ENCODE measurements at places on chromosomes 6 and 20.
A peak's percentile ranks its signal among the peaks of the same experiment; 100 is the strongest.

- no peak for DNase-seq
Measured at GRCh38 chr6:137560184-137560563, 66.0 kb upstream of the OLIG3 start.

DNA sequence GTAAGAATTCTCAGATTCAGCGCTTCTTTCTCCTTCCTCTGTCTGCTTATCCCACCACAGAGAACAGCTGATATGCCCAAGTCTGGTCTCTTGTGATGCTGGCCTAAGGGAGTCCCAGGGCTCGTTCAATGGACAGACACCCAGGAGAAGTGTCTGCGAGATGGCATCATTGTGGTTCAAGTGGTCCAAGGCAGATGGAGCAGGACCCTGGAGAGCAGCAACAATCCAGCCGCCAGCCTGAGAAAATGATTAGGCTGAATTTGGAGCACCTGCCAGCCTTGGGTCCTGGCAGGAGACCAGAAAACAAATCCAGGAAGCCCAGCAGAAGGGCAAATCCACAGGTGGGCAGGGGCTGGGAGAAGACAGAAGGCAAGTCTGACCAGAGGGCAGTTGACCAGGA, 145.8 kb downstream of the PTPRT start:
- DNase-seq = no peak

- DNase-seq = no peak
Measured at GRCh38 chr6:143195349-143195845, 134.7 kb downstream of the AIG1 start.

DNA sequence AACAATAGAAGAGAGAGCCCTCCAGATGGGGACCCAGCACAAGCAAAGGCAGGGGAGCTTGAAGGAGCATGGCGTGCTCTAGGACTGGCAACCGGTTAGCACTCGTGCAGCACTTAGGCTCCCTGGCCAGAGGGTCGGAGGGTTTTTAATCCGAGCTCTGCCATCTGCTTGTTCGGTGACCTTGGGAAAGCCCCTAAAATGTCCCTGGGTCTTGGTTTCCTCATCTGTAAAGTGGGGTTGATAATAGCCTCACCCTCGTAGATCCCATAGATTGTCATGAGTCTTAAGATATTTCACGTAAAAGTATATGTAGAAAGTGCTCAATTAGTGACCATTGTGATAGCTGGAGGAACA, 16.6 kb upstream of the HCK start:
- no peak for DNase-seq

DNA sequence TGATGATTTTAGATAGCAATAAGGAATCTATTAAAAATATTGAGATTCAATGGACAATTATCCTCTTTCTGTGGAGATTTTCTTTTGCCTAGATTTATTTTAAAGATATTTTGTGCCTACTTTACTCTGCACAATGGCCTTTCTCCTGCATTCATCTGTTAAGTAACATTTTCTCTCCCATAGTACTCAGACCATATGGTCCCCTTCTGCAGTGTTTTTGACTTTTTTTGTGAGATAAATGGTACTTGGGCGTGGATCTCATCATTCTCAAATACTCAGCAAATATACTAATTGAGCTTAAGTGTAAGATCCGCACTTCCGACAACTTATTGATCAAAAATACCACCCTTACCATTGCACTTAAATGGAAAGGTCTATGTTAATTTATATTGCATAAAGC, 55.8 kb downstream of the PHACTR1 start:
- DNase-seq = no peak

DNA sequence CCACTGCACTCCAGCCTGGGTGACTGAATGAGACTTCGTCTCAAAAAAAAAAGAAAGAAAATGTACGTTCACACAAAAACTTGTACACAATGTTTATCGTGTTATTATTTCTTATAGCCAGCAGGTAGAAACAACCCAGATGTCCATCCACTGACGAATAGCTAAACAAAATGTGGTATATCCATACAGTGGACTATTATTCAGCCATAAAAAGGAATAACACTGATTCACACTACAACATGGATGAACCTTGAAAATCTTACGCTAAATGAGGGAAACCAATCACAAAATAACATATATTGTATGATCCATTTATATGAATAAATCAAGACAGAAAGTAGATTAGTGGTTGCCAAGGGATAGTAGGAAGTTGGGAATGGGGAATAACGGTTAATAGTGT, 75.1 kb upstream of the EPB41L1 start:
- no peak for DNase-seq

GRCh38 chr20:25077610-25078169, 4.3 kb downstream of the VSX1 start:
- no peak for DNase-seq

GRCh38 chr6:91075244-91075976, 488.5 kb upstream of the MAP3K7 start:
- no peak for DNase-seq

- peak; percentile 70 for DNase-seq
Measured at GRCh38 chr6:139290787-139291311, 949 bp downstream of the TXLNB start.

DNA sequence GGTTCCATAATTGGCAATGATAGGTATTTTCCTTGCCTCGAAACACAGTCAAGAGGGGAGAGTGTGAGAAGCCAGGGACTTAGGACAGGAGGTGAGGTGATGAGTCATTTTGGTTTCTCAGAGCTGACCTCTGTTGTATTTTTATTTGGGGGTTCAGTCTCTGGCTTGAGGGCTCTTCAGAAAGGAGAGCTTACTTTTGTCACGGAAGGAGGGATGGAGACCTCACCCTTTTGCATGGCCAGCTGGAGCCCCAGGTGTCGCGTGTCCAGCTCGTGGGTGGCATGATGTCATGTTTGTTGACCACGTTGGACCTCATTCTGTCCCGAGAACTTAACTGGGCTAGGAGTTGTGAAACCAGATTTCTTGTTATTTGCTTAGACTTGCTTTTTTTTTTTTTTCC, 293.9 kb downstream of the QKI start:
- DNase-seq = peak; percentile 53

DNA sequence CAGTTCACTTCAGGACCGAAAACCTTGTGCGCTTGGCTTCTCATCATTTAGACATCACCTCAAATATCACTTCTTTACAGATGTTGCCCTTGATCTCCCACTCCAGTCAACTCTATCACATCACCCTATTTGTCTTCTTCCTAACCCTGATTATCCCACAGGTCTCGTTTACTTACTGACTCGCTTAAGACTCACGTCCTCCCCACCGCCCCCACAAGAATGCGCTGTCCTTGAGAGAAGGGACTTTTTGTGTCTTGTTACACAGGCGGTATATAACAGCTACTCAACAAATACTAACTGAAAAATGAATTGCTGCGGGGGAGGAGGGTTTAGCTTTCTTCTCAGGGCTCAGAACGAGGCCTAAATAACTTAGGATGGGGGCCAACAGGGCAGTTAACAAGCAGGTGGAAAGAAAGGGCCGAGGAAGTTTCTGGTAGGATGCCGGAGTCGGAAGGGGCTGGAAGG, 527 bp downstream of the TOMM34 start:
- DNase-seq = peak; percentile 59

DNA sequence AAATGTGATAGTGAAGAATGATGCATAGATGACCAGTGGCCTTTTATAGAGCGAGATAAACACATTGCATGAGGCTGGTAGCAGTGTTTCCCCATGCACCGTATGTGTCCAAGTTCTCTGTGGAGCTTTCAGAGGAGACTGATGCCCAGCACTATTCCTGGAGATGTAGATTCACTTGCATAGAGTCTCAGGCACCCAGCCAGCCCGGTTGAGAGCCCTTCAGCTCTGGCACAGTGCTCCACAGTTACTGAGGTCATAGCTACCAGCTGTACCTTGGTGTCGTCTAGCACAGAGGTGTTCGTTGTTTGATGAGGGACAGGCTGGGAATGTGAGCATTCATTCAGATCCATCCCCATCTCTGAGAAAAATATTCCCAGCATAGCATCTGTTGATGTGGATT, 328.9 kb downstream of the FARS2 start:
- DNase-seq = no peak

- no peak for DNase-seq
Measured at GRCh38 chr6:160254467-160255312, 3.9 kb downstream of the SLC22A2 start.

- no peak for DNase-seq
Measured at GRCh38 chr20:63627751-63628245, 897 bp upstream of the GMEB2 start.

DNA sequence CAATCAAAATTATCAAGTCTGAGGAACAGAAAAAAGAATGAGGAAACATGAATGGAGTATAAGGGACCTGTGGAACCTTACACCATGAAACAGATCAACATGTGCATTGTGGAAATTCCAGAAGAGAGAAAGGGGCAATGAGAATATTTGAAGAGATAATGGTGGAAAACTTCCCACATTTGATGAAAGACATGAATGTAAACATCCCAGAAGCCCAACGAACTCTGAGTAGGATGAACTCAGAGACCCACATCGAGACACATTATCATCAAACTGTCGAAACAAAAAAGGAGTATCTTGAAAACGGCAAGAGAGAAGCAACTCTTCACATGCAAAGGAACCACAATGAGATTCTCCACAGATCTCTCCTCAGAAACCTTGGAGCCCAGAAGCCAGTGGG, 371.1 kb downstream of the CDKAL1 start:
- no peak for DNase-seq

DNA sequence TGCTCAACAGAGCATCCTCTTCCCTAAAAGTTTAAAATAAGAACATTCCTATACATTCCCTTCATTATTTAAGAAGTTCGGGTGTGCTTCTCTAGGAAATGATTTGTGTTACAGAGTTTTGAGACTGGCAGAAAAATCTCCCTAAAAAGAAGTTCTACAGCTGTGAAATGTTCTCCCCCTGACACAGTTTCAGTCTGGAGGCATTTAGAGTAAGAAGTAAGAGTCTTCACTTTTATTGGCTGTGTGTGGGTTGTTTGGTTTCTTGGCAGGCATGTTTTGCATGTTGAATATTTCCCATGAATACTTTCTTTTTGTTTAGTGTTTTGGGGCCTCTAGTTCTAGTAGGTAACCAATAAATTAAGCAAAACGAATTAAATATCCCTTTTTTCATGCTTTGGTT, 195.9 kb downstream of the TENT5A start:
- DNase-seq = no peak

DNA sequence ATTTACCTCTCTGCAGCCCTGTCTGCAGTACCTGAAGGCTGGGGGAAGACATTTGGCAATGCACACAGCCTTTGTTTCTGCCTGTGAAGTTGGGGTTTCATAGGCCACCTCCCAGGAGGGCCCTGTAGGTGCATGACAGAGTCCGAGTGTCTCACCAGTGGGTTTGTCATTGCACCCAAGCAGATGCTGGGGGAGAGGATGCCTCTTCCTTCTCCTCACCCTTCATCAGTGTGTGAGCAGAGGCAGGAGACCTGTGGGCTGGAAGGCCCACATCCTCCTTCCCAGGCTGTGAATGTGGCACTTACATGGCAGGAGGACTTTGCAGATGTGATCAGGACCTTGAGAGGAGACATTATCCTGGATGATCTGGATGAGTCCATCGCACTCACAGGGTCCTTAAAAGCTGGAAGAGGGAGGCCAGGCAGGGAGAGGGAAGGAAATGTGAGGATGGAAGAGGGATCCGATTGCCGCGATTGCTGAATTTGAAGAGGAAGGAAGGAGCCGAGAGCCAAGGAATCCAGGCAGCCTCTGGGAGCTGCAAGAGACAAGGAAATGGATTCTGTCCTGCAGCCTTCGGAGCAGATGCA, 30.4 kb downstream of the SYNJ2 start:
- no peak for DNase-seq

- DNase-seq = no peak
Measured at GRCh38 chr6:34938268-34938667, 49.2 kb downstream of the ANKS1A start.

- DNase-seq = no peak
Measured at GRCh38 chr20:43040427-43040826, 149.3 kb downstream of the PTPRT start.

GRCh38 chr20:38001981-38002380, 31.3 kb downstream of the TTI1 start:
- DNase-seq = no peak

- no peak for DNase-seq
Measured at GRCh38 chr20:2402271-2402980, 21.7 kb downstream of the TGM6 start.

DNA sequence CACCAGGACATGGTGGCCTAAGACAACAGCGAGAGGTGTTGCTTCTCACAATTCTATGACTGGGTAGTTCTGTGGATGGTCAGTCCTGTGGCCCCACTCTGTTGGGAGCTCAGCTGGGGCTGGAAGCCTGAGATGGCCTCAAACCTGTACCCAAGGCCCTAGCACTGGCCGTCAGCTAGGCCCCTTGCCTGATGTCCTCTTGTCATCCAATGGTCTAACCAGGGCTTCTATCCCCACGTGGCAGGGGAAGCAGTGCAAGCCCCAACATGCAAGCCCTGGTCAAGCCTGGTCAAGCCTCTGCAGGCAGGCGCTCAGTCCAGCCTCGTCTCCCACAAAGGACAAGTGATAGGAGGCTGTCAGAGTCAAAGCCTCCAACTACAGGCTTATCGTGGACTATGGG, 196.5 kb upstream of the CST7 start:
- DNase-seq = no peak

- DNase-seq = no peak
Measured at GRCh38 chr6:156533872-156534524, 243.2 kb upstream of the ARID1B start.

DNA sequence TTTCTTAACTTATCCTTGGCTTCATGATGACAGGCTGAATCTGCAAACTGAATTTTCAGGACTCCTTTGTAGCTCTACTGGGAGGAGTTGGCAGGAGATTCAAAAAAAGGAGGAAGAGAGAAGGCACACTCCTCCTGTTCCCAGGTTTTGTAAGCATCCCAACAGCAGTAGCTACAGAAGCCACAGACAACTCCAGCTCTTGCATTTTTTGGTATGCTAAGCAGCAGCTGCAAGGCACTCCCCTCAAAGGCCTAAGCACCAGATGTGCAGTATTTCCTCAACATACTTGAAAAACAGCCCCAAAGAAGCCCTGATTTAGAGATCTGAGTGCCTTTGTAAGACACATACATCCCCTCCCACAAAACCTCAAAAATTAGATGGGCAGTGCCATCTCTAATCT, 328.6 kb upstream of the SYNCRIP start:
- DNase-seq = no peak

DNA sequence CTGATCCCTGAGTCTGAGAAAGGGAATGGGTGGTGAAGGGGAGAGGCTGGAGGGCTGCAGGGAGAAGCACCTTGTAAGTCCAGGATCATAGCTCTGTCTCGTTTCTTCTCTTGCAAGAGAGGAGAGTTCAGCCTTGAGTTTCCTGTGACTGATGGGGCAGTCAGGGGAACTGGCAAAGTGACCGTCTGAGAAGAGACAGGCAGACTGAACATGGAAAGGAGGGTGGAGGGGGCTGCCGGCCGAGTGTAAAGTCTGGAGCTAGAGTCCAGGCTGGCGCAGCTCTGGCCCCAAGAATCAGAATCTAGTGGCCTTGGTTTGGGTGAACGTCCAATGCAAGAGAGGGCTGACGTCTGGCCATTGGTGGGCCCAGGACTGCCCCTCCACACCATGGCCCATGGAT, 72.5 kb downstream of the TCP11 start:
- DNase-seq = no peak

DNA sequence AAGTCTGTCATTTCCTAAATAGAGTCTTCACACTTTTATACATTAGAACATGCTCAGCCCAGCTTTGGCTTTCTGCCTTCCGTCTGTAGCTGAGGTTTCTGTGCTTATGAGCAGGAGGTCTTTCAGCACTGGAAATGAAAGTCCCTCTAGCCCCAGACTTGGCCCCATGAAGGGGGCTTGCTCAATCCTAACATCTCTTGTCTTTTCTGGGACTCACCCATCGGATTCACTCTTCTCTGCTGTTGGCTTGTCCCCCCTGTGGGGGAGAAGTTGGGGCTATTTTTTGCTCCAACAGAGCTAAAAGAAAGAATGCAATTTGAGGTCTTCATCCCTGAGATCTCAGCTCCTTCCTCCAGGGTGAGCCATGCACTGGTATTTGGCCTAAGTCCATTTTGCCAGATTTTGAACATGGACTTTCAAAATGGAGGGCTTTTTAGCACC, 177.7 kb downstream of the MRPL14 start:
- no peak for DNase-seq
